ENCODE measurements at places on chromosomes 2 and 18. TPM values are rescaled to one million over a fixed set of nuclear protein-coding genes. Genes with fewer than 3 reads are reported as not detected.

DNA sequence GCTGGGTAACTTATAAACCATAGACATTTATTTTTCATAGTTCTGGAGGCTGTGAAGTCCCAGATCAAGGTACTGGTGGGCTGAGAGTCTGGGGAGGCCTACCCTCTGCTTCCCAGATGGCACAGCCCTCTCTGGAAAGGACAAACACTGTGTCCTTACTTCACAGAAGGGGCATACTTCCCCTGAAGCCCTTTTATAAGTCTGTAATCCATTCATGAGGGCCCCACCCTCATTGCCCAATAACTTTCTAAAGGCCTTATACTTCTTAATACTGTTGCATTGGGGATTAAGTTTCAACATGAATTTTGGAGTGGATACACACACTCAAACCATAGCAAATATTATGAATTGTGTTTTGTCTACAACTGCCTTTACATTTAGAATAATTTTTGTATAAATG lies 36.0 kb downstream of the ATIC start:
- DNase-seq = no peak

GRCh38 chr2:173231042-173231441 lies 123.6 kb upstream of the CDCA7 start:
- DNase-seq = no peak

DNA sequence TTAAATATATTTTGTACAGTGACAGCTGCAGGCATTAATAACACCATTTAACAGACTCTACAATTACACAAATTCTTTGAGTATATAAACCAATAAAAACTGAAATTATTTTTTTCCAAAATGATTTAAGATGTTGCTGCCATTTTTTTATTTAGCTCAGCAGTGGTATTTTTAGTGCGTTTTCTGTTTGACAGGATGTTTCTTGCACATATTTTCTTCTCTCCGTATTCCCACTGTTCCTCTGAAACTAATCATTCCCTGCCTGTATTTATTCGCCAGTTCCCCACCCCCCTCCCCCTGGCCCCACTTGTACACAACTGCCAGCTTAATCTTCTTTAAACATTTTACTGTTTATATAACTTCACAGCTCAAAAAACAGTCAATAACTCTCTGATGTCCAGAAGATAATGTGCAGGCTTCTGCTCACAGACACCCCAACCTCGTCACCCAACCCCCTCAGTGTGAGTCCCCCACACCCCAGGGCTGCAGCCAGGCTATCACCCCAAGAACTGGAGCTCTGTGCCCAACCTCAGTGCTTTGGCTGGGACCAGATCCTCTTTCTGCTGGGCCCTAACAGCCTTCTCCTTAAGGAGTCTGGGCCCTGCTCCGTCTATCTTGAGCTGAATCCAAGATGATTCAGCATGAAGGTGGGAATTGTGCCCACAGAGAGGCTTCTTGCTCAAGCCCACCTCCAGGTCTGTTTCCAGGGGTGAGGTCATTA lies 41.6 kb upstream of the MAP4K4 start:
- DNase-seq = peak; percentile 24

DNA sequence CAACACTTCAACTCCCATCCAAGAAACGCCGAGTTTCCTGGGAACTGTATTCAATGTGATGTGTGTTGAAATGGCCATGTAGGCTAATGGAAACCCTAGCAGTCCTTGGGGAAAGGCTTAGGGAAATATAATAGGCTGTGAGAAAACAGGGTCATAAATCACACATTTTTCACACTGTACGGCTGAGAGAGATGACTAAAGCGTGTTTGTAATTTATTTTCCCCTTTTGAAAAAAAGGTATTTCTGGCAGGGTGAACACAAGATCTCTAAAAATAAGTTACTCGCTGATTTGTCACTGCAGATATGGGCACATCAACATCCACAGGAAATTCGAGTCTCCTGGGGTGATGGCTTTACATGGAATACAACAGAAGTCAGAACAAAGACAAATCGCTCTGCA lies 109.6 kb upstream of the ST6GAL2 start:
- DNase-seq = no peak

XRCC5 gene
- total RNA-seq = 492 TPM

TSPYL6 gene
- not detected for total RNA-seq
